ENCODE measurements at places on chromosomes 11 and 22.
A peak's percentile ranks its signal among the peaks of the same experiment; 100 is the strongest.

DNA sequence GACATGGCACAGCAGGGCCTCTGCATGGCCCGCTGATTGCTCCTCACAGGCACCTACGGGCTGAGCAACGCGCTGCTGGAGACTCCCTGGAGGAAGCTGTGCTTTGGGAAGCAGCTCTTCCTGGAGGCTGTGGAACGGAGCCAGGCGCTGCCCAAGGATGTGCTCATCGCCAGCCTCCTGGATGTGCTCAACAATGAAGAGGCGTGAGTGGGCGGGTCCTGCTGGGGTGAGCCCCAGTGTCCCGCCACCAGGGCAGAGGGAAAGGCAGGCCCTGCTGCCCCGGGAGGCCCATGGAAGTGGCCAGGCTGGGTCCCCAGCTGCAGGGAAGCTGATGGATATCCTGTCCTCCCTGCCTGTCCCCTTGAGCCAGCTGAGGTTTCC is 18.6 kb upstream of the DGCR8 start:
- DNase-seq = no peak

GRCh38 chr11:19878520-19878919 is 165.9 kb downstream of the NAV2 start:
- DNase-seq = no peak

DNA sequence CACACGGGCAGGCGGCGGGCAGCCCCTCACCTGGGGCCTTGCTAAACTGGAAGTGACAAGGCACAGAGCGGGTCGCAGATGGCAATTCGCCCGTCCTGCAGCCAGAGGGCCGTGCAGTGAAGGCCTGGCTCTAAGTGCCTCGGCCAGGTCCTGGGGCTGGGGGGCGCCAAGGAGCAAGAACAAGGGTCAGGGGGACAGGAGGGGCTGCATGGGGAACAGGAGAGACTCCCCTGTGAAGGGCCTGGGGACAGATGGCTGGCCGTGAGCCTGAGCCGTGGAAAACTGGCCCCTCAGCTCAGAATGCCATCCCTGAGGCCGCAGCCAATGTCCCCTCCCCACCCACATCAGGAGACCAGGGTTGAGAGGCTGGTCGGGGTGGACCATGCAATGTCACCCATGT is 60.0 kb downstream of the RTL6 start:
- DNase-seq = no peak

DNA sequence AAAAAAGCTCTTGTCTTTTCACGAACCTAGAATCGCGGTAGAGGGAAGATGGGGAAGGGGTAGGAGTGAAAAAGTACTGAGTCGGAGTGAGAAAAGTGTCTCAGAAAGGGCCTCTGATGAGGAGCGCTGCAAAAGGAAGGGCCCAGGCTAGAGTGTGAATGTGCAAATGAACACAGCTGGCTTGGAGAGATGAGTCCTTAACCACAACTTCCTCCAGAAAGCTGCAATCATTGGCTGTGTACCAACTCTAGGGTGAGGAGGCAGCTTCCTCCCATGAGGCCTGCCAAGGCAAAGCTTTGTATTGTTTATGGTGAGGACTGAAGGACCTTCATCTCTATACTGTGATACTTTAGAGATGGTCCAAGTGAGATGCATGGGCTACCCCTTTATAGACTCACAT is 566.9 kb upstream of the ANO5 start:
- no peak for DNase-seq

GRCh38 chr22:23077627-23078461 is 7.5 kb downstream of the GNAZ start:
- no peak for DNase-seq

DNA sequence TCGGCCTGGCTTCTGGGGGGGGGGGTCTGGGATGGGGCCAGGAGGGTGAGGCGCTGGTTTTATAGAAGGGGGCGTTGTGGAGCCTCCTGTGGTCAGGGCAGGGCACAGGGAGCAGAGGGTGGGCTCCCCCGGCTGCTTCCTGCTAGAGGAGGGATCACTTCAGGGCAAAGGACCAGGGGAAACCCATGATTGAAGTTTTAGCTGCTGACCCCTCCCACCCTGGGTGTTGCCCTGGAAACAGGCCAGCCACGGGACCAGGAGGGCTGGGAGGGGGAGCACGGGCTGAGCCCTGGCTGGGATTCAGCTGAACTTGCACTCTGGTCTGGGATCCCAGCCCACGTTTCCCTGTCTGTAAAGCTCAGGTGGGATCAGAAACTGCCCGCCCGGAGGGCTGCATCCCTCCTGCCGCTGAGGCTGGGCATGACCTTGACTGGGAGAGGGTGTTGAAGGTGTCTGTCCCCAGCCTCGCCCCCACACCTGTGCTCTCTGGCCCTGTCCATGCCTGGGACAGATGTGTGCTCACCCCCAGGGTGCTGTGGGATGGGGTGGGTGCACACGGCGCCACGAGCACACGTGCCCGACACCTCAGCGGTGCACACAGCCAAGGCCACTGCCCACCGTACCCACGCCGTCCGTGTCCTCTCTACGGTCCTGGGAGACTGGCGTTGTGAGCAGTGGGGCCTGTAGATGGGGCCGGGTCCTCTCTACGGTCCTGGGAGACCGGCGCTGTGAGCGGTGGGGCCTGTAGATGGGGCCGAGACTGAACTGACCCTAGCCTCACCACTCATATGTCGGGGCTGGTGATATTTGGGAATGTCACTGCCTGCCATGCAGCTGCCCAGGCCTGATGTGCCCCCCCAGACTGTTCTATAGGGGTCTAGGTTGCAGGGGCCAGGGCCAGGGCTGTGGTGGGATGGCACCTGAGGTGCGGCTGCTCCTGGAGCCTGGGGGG is 2.3 kb downstream of the TSPAN4 start:
- DNase-seq = peak; percentile 86

DNA sequence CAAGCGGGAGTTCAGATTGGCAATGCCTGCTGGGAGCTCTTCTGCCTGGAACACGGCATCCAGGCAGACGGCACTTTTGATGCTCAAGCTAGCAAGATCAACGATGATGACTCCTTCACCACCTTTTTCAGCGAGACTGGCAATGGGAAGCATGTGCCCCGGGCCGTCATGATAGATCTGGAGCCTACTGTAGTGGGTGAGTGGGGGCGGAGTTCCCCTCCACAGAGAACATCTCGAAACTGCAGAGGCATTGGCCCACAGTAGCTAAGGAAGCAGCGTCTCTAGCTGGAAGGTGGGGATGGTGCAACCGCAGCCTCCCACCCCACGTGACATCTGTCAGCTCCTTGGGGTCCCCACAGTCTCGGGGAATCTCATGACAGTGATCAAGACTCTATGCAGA is 10.9 kb downstream of the TUBA8 start:
- no peak for DNase-seq

- no peak for DNase-seq
These were observed 14.0 kb downstream of the KIAA0930 start for GRCh38 chr22:45226503-45227186.

DNA sequence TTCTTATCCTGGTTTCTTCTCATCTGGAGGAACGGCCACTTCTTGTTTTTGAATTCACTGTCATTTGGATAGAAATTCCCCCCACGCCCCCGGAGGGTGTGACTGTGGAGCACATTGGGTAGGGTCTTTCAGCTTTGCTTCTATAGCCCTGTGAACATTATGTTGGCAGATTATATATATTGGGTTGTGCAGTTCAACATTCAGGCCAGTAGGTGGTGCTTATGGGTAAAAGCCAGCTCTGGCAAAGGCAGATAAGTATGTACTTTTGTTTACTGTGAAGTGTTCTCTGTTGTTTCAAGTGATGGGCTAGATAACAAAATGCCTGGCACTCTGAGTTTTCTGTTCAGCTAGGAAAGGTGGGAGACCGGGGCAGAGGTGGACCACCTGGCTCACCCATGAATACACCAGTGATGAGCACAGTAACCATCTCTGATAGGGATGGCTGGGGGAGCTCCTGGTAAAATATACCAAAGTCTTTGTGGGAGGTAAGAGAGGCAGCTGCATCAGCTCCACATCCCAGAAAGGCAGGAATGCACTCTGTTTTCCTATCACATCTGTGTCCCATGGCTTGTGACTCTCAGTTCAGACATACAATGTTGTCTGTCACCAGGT is 1348.2 kb upstream of the RAG2 start:
- no peak for DNase-seq
